ENCODE measurements at places on chromosomes 5 and 9.

GRCh38 chr9:9099646-9100045 lies 1300.1 kb upstream of the DMAC1 start:
- no peak for DNase-seq

- peak; percentile 28 for DNase-seq
Observed at GRCh38 chr5:145975361-145976066, 39.1 kb downstream of the SH3RF2 start.

GRCh38 chr5:176396330-176396729 lies 7.8 kb downstream of the HIGD2A start:
- no peak for DNase-seq

GRCh38 chr5:76180814-76181805 lies 97.9 kb downstream of the SV2C start:
- no peak for DNase-seq

DNA sequence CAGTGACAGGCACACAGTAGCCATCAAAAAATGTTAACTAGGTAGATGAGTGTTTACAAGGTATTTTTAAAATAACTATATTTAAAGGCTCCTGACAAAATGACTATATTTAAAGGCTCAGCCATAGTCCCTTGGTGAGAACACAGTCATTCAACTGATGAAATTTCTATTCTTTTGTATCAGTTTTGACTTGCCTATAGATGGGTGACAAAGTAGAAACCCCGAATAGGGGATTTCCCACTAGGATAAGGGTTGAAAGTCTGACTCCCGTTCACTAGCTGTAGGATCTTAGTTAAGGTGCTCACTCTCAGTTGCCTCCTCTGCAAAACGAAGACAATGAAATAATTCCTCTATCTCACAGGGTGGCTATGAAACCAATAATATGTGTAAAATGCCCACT lies 218.2 kb downstream of the TSSK1B start:
- DNase-seq, result no peak

DNA sequence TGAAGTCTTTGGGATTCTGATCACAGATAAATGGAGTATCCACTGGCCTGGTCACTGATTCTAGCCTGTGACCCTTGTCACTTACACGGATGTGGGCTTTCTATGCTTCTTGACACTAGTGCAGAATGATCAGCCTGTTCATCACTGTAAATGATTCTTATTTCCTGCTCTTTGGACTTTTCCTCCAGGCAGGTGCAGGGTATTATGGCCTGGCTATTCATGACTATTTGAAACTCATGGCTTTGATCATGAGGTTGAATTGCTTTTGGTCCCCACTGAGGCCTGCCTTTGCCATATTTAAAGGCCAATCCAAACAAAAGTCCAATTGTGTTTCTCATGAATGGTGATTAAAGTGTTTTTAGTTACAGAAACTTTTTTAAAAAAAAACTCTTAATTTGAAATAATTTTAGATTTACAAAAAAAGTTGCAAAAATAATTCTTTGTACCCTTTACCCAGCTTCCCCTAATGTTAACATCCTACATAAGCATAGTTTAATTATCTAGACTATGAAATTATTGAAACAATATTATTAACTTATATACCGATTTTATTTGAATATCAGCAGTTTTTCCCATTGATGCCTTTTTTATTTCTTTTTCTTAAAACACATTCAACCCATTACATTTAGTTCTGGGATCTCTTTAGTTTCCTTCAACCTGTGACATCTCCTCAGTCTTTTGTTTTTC lies 68.1 kb downstream of the GALNT10 start:
- no peak for DNase-seq

- DNase-seq, result no peak
Observed at GRCh38 chr5:59238126-59238902, 655.2 kb downstream of the PDE4D start.

DNA sequence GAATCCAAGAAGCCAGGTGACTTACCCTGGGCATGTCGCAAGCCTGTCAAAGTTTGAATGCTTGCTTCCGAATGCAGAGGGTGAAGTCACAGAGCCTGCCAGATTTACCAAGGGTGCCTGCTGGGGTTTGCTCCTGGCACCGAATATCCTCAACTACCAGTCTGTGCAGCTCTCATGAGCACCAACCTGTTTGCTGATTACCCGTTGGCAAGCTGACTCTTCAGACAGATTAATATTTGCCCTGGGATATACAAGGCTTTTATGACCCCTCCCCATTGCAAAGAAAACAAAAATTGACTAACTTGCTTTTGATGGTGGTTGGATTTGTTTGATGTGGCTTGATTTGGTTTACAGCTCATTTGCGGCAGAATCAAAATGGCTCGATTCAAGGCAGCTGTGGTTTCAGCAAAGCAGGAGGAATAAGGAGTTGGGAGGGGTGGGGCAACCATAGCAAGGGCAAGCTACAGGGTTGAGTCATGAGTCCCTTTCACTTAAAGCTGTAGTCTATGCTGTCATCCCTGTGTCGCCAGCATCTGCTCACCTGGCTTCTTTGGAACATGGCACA lies 82.3 kb upstream of the AGXT2 start:
- DNase-seq, result peak; percentile 39

DNA sequence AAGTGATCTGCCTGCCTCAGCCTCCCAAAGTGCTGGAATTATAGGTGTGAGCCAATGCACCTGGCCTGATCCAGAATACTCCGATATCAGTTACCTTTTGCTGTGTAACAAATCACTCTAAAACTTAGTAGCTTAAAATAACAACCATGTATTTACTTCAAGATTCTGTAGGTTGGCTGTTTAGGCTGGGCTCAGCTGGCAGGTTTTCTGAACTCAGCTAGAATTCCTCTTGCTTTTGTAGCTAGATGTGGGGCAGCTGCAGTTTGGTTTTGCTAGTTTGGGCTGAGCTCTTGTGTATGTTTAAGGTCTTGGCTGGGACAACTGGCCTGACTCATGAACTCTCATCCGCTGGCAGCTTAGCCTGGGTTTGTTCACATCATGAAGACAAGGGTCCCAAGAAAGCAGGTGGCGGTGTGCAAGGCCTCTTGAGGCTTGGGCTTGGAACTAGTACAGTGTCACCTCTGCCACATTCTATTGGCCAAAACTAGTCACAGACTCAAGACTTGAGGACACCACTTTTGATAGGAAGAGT lies 138.3 kb upstream of the SHB start:
- DNase-seq, result no peak
